Left lung (tissue), 14 donors: ENCODE measurements at places on chromosomes 5 and 9. TPM values are rescaled to one million over a fixed set of nuclear protein-coding genes. Genes with fewer than 3 reads are reported as not detected.

DNA sequence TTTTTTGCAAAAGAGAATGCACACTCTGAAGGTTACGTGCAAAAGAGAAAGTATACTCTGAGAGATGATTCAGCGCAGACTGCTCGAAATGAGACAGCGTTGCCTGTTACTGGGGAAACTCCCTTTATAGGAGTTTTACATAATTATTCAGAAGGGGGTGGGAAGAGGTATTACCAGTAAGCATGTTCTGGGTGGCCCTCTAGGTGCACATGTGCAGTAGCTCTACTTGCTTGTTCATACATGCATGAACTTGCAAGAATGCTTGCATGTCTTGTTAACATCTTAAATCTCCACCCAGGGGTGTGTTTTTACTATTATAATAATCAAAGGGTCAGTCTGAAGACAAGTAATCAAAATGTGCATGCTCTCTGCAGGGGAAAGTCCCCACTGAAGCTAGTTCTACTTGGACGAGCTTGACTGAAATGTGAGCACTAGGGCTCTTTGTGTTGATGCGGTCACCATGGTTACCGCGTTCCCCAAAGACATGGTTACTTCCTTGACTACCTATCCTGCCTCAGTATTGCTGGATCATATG, 75.5 kb downstream of the SGCD start:
- H3K27me3 ChIP-seq = no peaks in the 10 kb centered on the region
- no peak overlapping the region for H3K4me3 ChIP-seq
- no peak overlapping the region for H3K27ac ChIP-seq
- no peaks in the 10 kb centered on the region for H3K36me3 ChIP-seq

DNA sequence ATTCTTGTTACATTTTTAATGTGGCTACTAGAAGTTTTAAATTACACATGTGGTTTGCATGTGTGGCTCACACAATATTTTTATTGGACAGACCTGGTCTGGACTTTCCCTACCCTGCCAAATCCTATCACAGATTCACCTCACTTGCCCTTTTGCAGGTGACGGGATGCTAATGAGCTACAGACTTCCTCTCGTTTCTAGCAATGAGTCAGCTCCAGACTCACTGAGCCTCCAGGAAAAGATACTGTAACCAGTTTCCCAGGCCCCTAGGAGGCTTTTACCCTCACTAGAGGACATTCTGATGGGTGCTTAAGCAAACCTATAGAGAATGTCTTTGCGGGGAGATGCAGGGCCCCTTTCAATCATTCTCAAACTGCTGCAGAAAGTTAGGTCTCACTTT, 135.4 kb downstream of the WDR41 start:
- peaks cover 4% of the 10 kb centered on the region for H3K4me1 ChIP-seq
- H3K36me3 ChIP-seq = no peaks in the 10 kb centered on the region
- no peak overlapping the region for H3K27ac ChIP-seq
- no peak for DNase-seq
- H3K4me3 ChIP-seq = no peak overlapping the region

Gene KCNN2
- polyA plus RNA-seq = 2.0 TPM

Gene NXNL2
- 1.4 TPM for polyA plus RNA-seq
